ENCODE measurements at places on chromosomes 5 and 9. TPM values are rescaled to one million over a fixed set of nuclear protein-coding genes. Genes with fewer than 3 reads are reported as not detected.

DNA sequence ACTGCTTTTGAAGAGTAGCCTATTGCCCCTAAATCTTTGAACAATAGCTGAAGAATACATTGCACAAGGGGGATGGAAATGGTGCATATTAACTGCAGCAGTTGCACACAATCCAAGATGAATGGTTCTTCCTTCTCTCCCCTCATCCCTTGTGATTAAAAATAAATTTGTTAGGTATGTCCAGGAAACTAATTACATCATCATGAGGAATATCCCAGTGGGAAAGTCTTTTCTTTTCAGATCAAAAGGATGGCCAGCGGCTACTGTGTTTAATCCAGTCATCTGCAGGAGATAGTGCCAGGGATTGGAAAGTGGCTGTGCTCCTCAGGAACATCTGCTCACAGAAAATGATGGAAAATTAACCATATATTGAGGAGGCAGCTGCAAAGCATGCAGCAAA, 508.4 kb upstream of the SEMA6A start:
- DNase-seq: no peak

GRCh38 chr9:12697719-12698118, 4.5 kb downstream of the TYRP1 start:
- no peak for DNase-seq

SLC22A4 gene
- 2.3 TPM for total RNA-seq

ZNF354C gene
- total RNA-seq: 6.9 TPM

DNA sequence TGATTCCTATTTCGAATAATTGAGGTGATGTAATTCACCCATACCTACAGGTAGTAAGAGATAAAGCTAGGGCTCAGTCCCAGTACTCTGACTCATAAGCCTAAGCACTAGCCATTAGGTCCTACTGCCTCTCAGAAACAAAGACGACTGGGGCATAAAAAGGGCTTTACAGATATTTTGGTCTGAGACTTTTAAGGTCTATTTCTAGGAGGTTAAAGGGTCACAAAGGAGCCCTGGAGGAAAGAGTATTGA, 69.8 kb downstream of the SGCD start:
- DNase-seq: no peak

DNA sequence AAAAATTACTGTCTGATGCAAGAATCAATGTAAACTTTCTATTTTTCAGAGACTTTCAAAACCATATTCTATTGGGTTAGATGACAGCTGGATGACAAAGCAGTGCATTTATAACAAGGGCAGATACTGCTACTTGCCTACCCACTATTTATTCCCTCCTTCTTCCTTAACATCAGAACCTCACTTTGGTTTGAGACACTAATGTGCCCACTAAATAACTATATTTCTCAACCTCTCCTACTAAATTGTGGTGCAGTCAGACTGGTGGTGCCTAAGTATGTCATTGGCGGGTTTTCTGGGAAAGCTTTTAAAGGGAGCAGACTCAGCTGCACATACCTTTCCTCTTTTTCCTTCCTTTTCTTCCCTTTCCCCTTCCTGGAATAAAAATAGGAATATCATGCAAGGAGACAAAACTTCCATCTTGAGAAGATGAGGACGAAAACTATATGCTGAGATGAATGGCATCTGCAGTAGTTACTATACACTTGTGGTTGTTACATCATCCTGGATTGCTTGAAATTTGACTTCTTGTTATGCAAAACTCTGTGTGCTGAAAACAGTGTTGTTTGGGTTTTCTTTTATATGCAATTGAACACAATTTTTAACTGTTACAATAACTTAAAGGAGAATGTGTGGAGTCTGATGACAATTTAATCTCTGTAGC, 43.8 kb downstream of the PRR16 start:
- DNase-seq: no peak

SVEP1 gene
- 1.6 TPM for total RNA-seq

CDC42SE2 gene
- 36.6 TPM for total RNA-seq

GRCh38 chr9:85984457-85984856, 43.5 kb downstream of the NAA35 start:
- no peak for DNase-seq

GRCh38 chr5:176173647-176174046, 64.6 kb upstream of the SIMC1 start:
- no peak for DNase-seq

DNA sequence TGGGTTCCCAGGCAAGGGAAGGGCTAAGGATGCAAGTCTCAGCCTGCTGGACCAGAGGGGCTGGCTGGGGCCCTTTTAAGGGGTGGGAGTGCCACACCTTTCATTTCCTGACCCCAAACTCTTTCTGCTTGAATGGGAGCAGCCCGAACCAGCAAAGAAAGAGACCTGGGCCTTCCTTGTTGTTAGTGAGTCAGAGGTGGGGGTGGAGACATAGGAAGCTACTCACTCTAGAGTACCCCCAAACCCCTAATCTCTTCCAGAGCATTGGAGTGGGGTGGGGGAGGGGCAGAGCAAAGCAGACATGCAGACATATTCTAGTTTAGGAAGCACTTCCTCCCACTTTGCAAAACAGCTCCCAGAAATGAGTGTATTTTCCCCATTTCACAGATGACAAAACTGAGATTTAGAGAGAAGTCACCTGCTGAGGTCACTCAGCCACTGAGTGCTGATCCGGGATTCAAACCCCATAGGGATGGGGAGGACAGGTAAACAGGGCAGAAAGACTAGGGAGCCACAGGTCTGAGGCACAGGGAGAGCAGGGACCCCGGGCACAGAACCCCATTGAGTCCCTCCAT, 6.0 kb upstream of the AQP3 start:
- no peak for DNase-seq

- peak; percentile 79 for DNase-seq
Observed at GRCh38 chr9:120344230-120344629, 235.7 kb downstream of the CDK5RAP2 start.

DNA sequence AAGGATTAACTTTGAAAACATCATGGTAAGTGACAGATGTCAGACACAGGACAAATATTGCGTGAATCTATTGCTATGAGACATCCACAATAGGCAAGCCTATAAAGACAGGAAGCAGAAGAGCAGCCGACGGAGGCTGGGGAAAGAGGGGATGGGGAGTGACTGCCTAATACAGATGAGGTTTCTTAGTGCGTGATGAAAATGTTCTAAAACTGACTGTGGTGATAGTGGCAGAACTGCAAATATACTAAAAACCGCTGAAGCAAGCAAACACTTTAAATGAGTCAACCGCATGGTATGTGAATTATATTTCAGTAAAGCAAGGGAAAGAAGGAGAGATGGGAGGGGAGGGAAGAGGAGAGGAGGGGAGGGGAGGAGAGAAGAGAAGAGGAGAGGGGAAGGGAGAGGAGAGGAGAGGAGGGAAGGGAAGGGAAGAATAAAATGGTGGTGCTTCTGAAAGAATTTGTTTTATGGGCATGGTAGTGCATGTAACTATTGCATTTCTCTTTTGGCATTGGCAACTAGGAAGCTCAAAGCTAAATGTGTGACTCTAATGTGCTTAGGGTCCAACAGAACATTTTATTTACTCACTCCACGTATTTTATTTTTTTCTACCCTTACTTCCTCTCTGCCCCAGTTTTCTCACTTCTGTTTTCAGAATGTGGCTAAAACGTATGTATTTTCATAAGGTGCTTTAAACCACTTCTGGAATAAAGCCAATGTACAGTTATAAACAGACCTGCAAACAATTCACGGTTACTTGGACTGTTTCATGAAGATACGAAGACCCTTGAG, 21.3 kb downstream of the AKNA start:
- DNase-seq: peak; percentile 93

SIT1 gene
- total RNA-seq: not detected

GRCh38 chr5:127060470-127060985, 12.8 kb downstream of the C5orf63 start:
- DNase-seq: no peak

LRRC19 gene
- not detected for total RNA-seq
